ENCODE measurements at places on chromosomes 5 and 9. TPM values are rescaled to one million over a fixed set of nuclear protein-coding genes. Genes with fewer than 3 reads are reported as not detected.

The LCN12 gene
- 0.54 TPM for total RNA-seq

The SMIM32 gene
- not detected for total RNA-seq

The PAIP1 gene
- total RNA-seq, result 40.4 TPM

- no peak for DNase-seq
Measured at GRCh38 chr9:77556396-77556795, 91.7 kb downstream of the GNA14 start.

DNA sequence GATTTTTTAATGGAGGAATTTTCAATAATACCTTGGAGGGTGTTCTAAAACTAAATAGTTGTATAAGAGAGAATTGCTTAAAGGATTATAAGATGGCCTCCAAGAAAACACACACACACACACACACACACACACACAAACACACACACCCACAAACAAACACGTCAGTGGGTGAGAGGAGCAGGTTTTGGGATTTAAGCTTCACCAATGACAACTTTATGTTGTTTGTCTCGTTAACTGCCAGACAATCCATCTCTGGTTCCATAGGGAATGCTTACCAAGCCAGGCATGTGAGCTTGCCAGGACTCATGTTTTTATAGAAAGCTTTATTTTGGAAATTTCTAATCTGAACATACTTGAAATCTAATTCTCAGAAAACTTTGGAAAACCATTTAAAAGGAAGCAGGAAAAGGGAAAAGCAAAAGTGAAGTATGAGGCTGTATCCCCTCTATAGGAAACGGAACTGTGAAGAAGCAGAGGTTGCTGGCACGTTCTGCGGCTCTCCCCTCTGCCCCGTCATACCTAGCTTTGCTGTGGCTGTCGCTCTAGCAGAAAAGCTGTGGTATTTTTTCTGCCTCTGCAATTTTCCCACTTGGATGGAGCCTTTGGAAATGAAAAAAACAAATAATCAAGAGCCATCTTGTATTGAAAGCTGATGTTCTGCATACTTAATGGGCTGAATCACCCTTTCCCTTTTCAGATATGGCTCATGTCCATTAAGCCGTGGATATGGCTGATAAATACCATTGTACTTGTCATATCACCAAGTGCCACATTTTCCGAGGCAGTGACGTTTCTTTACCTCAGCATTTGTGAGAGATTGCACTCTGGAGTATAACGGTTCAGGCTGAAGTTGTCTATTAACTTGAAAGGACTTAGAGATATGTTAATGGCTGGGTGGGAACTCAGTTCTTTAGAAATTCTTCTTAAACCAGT lies 112.7 kb downstream of the NTRK2 start:
- no peak for DNase-seq
